ENCODE measurements at places on chromosomes 12 and 14.

- DNase-seq: peak; percentile 93
Measured at GRCh38 chr12:5201554-5202218, 158.0 kb downstream of the KCNA5 start.

DNA sequence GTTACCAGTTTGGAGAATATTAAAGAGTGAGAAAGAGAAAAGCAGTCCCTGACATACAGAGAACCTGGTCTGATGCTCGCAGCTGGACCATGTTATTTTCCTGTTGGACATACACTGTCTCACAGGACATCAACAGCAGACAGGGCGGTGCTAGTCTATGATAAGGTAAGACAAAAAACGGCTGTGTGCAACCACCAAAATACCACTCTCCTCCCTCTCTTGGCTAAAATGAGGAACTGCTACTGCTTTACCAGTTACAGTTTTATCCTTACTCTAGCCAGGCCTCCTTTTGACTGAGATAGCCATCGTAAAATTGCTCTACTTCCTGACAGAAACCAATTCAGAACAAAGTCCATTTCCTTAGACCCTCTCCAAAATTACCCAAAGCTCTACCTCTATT lies 47.0 kb upstream of the ERGIC2 start:
- no peak for DNase-seq

DNA sequence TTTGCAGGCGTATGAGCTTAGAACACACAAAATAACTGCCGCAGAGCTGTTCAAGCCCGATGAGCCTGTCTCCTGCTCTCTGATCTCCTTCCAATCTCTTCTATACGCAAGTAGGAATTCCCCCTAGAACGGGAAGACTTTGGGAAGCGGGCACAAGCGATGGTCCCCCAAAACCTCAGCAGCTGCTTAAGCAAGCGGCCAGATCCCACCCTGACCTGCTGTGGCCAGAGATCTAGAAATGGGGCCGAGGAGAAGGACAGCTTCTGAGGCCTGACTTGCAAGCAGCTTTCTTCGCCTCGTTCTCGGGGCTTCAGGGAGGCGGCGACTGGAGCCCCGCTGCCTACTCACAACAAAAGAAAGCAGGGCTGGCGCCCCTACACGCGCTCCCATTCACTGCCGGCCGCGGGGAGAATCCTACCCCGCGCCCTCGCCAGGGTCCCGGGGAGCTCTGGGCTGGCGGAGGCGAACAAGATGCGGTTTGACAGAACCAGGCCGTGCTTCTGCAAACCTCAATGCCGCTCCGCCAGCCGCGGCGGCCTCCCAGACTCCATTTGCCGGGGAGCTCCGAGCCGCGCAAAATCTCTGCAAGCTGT lies 922 bp downstream of the TBX5 start:
- DNase-seq: no peak

DNA sequence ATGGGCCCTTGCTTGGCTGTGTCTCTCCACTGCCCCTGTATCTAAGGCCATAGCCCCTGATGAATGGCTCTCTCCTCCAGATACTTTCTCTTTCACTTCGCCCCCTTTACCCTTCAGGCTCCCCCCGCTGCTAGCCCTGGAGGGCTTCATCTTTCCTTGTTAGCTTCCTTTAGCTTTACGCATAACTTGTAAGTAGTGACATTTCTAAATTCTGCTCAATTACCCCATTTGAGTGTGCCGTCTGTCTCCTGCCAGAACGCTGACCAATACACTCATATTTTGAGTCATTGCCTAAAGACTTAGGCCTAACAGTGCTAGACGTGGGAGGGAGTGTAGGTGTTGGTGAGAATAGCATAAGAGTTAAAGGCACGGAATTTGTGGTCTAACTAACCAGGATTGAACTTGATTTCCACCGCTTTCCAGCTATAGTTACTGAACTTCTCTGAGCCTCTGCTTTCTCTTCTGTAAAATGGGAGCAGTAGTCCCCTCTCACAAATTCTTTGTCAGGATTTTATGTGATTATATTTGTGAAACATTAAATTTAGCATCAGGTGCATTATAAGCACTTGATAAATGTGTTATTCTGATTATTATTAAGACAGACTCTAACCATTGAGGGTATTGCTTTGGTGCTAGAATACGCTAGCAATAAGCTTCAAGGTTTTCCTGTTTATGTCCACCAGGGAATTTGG lies 129.3 kb downstream of the ZFP36L1 start:
- no peak for DNase-seq

GRCh38 chr12:113236539-113237399 lies 15.5 kb downstream of the TPCN1 start:
- DNase-seq: no peak

DNA sequence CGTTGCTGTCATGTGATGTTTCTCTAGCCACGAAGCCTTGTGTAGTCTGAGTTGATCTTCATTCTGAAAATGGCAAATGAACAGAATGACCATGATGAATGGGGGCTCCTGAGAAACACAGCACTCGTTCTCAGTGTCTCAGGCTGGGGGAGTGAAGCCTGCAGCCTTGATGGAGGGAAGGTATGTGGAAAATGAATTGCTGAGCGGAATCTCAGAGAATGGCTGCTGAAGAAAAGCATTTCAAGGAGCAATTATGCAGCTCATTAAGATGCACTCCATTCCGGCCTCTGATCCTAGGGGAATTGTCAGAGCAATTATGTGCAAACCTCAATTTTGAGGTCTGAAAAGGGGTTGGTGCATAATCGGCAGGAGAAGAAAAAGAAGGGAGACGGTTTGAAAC lies 167.1 kb downstream of the CHST11 start:
- DNase-seq: peak; percentile 14

DNA sequence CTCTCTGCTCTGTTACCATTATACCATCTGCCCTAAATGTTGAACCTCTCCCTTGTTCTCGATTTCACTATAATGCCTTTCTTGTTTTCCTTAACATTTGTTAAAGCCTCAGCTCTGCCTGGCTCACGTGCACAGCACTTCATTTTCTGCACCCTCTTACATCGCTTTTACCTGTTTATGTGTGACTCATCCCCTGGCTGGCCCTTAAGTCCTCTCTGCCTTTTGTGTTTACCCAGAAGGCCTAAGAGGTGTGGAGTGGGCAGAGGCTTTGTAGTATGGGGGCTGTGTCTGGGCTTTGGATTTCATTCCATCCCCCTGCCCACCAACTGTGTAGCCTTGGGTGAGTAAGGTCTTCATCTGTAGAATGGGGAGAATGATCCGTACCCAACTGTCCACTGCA lies 36.5 kb downstream of the UBE3B start:
- no peak for DNase-seq

- peak; percentile 45 for DNase-seq
Measured at GRCh38 chr12:6312529-6313325, 2.2 kb downstream of the PLEKHG6 start.

- no peak for DNase-seq
Measured at GRCh38 chr12:63348556-63348955, 197.6 kb upstream of the AVPR1A start.

GRCh38 chr12:80977346-80977745 lies 39.6 kb upstream of the LIN7A start:
- no peak for DNase-seq

GRCh38 chr12:124804011-124804621 lies 59.5 kb downstream of the SCARB1 start:
- DNase-seq: no peak

- no peak for DNase-seq
Measured at GRCh38 chr12:47032644-47033043, 46.8 kb upstream of the PCED1B start.

DNA sequence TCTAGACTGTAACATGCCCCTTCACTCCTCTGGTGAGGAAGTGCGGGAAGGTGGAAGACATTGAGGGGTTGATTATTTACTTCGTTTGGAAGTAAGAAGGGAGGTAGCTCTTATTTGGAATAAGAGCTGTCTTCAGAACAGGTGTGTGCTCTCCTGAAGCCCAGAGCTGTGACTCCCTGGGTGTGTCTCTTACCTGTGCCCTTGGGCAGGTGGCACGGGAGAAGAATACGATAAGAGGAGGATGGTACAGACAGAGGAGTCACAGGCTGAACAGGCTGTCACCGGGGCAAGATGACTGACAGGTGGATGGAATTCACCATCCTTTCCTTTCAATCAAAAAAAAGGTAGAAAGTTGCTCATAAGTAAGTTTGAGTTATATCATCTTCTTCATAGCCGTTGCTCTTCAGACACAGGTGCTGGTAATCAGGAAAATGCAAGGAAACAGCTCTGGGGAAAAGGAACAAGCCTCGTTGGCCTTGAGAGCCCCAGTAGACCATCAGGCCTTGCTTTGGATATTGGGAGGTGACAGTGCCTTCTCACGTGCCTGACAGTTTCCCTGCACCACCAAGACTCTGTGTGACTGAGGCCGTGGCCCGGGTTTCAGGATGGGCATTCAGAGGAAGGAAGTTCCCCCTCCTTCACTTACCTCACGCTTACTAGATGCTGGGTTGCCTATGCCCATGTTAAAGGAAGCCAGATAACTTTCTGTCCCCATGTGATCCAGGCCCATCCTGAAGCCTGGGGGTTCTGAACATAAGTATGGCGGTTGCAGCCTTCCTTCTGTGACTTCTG lies 120.4 kb downstream of the ETV6 start:
- DNase-seq: no peak

DNA sequence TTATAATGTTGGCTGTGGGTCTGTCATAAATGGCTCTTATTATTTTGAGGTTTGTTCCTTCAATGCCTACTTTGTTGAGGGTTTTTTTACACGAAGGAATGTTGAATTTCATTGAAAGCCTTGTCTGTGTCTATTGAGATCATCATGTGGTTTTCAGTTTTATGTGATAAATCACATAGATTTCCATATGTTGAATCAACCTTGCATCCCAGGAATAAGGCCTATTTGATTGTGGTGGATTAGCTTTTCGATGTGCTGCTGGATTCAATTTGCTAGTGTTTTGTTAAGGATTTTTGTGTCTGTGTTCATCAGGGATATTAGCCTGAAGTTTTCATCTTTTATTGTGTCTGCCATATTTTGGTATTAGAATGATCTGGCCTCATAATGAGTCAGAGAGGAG lies 27.6 kb downstream of the SLC2A13 start:
- DNase-seq: no peak

GRCh38 chr14:22630486-22630885 lies 13.7 kb downstream of the OR6J1 start:
- no peak for DNase-seq

GRCh38 chr12:4562034-4562657 lies at the start of gene DYRK4:
Gene DYRK4 (plus strand): TSS chr12:4562208. CDS start chr12:4562246, 38 bp downstream.
- peak; percentile 55 for DNase-seq

- no peak for DNase-seq
Measured at GRCh38 chr14:38252066-38252710, 3.7 kb downstream of the CLEC14A start.

GRCh38 chr14:21098076-21098891 lies at the start of gene ZNF219:
Gene ZNF219 (minus strand): TSS chr14:21098655. CDS start chr14:21093591, 5,064 bp downstream.
- no peak for DNase-seq

GRCh38 chr12:1425396-1425729 lies 169.0 kb downstream of the FBXL14 start:
- no peak for DNase-seq

DNA sequence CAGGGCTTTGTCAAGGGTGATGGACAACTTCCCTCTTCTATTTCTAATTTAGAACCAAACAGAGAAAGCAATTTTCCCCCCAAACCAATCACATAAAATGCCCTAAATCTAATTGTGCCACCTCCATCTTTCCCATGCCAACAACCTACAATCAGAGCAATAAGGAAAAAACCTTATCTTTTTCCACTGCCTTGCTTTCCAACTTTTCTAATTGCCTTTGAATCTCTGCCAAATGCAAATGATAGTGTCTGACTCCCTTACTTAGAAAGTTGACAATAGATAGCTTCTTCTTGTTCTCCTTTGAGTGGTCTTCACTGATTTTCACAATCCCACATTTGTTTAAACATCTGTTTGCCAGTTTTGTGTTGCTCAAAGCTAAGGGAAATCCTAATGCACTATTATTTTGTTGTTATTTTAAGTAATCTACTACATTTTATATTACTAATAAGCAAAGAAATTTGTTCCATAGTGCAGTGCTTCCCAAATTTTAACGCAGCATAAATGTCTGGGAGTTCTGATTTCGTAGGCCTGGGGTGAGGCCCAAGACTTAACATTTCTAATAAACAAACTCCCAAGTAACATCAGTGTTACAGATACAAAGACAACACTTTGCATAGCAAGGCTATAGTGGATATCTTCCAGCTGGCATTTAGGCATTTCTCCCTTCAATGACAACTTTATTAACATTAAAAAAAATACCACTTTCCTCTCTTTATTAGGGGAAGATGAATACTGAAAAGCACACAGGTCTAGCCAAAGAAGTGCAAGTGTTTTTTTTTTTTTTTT lies 696.3 kb upstream of the USP15 start:
- DNase-seq: no peak

DNA sequence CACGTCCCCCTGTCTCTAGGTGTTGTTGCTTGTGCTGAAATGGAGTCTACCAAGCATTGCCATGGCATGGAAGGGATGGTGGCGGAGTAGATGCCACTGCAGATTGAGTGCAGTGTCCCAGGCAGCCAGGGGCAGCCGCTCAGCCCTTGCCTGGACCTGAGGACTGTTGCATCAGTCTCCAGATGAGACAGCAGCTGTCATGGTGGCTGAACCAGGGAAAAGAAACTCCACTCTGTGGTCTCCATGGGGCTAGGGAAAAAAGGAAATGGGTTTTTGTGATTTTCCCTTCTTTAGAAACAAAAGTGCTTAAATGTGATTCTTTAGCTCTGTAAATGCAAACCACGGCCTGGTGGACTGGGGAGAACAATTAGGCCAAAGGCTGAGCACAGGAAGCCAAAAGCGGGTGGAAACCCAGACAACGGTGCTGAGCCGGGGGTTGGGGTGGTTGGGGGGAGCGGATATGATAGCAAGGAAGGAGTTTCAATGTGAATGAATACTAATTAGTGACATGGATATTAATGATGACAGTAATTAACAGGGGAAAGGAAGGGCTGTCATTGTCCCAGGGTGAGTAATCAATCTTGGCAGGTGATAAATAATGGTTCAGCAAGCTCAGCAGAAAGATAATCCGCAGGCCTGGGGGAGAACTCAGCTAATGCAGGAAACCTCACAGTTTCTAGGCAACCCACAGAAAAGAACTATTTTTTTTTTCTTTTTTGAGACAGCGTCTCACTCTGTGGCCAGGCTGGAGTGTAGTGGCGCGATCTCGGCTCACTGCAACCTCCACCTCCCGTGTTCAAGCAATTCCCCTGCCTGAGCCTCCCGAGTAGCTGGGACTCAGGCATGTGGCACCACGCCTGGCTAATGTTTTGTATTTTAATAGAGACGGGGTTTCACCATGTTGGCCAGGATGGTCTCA lies 442.6 kb downstream of the DPF3 start:
- DNase-seq: no peak

DNA sequence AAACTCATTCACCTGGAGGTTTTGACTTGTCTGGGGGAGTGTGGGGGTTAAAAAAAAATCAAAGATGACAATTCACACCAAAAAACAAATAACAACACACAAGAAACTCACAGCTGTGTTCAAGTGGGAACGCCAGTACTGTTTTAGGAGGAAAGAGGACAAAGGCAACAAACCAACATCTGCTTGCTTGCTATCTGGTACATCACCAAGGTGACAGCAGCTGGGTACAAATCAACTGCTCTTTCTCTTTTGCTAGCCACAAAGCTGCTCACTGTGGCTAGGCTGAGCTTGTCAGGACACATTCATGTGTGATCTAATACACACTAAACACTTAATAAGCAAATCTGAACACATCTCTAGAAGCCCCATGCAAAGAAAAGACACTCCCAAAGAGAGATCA lies 128.0 kb upstream of the RAP1B start:
- DNase-seq: no peak

Data from NCI-H2107 (cell line).